ENCODE measurements at places on chromosomes 16 and 17.

DNA sequence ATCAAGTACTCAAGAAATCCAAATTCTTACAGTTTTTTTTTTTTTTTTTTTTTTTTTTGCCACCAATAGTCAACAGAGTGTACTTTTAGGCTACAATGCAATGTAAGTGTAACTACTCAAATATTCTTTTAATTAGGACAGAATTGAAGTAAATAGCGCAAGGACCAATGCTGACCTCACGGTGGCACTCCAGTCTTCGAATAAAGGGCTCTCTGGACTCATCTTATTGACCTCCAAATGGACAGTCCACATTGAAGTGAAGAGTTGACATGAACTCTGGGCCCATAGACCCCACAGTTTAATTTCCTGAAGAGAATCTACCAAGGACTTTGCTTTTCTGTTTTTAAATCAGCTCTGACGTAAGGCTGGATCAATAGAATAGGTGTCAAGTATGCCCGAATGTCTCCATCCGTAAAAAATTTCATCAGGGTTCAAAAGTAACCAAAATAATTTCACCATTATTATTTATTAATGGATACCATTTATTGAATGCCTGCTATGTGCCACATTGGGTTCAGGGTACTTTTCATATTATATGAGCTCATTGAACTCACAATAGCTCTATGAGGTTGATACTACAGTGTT is 7.3 kb upstream of the DDX52 start:
- peak; percentile 23 for DNase-seq

DNA sequence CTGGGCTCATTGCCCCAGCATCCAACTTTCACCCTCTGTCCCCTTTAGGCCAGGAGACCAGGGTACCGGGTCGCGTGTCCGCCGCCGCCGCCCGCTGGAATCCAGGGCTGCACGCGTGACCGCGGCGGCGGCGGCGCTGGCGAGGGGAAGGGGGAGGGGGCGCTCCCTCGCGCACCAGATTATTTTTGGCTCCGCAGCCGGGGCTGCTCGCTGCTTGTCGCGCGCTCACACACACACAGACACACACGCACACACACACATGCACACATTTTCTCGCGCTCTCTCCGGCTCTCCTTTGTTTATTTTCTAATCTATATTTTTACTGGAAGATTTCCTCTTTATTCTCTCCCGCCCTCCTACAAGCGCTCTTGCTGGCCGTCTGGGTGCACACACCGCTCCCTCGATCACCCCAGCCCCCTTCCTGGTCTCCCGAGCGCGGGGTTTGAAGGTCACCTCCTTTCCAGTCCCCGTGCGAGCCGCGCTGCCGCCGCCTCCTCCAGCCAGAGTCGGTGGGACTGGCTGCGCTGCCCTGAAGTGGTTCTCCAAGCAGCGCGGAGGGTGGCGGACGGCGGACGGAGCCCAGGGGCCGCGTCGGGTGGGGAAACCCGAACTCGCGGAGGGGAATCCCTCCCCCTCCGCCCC is 921.4 kb upstream of the EEF2KMT start:
- DNase-seq = no peak

- no peak for DNase-seq
Measured at GRCh38 chr17:76932402-76933333, 64.5 kb downstream of the MGAT5B start.

- DNase-seq = no peak
Measured at GRCh38 chr16:56807011-56807675, 57.9 kb upstream of the SLC12A3 start.

- no peak for DNase-seq
Measured at GRCh38 chr16:20289571-20289970, 37.7 kb downstream of the GP2 start.

DNA sequence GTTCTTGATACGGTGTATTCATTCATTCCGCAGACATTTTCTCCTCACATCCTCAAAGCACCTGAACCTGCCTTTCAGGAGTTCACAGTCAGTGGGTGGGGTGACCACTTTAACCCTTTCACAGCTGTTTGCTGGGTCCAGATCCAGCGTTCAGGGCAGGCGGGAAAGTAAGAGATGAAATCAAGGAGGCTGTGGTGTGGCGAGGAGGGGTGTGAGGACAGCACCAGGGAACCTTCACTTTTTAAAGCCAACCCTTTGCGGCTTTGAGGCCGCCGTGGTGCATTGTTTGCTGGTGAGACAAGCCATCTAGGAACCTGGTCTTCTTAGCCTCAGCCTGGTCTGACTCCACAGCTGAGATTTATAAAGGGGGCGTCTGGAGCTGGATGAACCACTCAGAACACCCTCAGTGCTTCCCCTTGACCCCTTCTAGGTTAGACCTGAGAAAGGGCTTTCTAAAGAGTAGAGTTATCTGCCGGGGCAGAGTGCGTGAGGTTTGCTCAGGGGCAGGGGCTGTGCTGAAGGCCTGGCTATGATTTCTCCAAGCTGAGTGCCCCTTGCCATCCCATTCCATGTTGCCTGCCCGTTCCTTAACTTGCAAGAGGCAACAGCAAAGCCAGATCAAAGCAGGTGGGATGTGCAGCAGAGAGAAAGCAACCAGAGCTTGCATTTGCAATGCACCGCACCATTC is 933 bp downstream of the CCR7 start:
- no peak for DNase-seq

- DNase-seq = peak; percentile 84
Measured at GRCh38 chr17:74671031-74671771, 41.5 kb downstream of the CD300LF start.

- DNase-seq = no peak
Measured at GRCh38 chr16:11107780-11108465, 148.1 kb downstream of the SOCS1 start.

DNA sequence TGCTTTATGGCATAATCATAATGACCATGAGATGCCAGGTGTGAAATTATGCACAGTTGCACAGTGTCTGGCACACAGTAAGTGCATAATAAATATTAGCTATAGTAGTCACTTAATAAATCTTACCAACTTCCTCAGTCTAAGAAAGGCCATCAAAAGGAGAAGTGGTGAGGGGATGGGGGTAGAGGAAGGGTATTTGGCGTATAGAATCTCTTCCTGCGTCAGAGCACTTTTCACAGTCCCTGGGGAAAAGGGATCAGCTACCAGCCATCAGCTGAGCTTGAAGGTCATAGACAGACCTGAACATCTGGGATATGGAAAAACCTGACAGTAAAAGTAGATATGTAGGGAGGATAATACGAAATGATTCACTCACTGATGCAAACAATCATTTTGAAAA is 5.8 kb downstream of the CRHR1 start:
- no peak for DNase-seq

DNA sequence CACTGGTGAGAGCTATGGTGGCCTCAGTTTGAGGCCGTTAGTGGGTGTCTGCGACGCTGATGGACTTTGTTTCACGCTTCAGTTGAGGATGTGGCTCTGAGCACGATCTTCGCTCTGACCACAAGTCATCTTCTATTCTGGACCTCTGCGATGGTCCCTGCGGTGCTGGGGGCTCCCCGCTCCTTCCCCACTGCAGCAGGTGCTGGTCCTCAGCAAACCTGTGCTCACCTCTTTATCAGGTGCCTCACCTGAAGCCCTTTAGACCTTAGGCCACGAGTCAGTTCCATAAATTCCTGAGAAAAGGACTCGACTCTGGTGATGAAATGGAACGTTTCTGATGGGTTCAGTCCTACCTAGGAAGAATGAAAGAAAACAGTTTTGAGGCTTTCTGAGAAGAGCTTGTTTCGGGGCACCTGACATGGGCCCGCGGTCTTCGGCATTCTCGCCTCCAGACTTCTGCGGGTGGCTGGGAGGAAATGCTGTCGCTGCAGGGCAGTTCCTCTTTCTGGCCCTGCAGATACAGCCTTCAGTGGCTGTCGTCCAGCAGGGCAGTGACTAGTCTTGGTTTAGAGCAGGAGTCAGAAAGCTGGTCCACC is 4.7 kb downstream of the KCTD5 start:
- peak; percentile 4 for DNase-seq

GRCh38 chr17:18280766-18281371 is 20.4 kb downstream of the MIEF2 start:
- no peak for DNase-seq
